ENCODE measurements at places on chromosomes 2 and 18. TPM values are rescaled to one million over a fixed set of nuclear protein-coding genes. Genes with fewer than 3 reads are reported as not detected.

GRCh38 chr2:28463893-28464292 is 32.0 kb upstream of the PLB1 start:
- DNase-seq, result no peak

GRCh38 chr2:158060835-158061435 is 40.7 kb upstream of the UPP2 start:
- DNase-seq, result no peak

GRCh38 chr2:98505971-98506664 is 61.5 kb downstream of the INPP4A start:
- no peak for DNase-seq

GRCh38 chr2:221203856-221204255 is 368.2 kb downstream of the EPHA4 start:
- no peak for DNase-seq

The REG1B gene
- total RNA-seq, result not detected

Data from CD4-positive, CD25-positive, alpha-beta regulatory T cell (primary cell).